Neural progenitor cell (in vitro differentiated cells): ENCODE measurements at places on chromosomes 6 and 20.

DNA sequence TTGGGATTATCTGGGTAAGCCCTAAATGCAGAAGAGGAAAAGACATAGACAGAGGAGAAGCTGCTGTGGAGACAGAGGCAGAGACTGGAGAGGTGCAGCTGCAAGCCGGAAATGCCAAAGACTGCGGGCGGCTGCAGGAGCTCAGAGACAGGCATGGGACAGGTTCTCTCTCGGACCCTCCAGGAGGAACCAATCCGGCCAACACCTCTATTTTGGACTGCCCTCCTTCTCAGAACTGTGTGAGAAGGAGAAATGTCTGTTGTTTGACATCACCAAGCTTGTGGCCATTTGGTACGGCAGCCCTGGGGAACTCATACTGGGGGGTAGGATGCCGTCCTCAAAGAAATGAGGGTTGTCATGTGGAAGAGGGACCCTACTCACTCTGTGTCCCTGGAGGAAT, 95.0 kb downstream of the DHX35 start:
- no peak overlapping the region for H3K4me3 ChIP-seq
- no peaks in the 10 kb centered on the region for H3K36me3 ChIP-seq
- H3K27ac ChIP-seq = no peak overlapping the region

- peaks cover 13% of the 10 kb centered on the region for H3K4me1 ChIP-seq
- H3K27ac ChIP-seq = no peak overlapping the region
- no peak overlapping the region for H3K4me3 ChIP-seq
These were observed 13.1 kb downstream of the CD2AP start for GRCh38 chr6:47490676-47491075.

GRCh38 chr6:28940294-28940857, 16.6 kb upstream of the TRIM27 start:
- no peak overlapping the region for H3K27ac ChIP-seq
- no peaks in the 10 kb centered on the region for H3K36me3 ChIP-seq
- H3K4me3 ChIP-seq = peak overlapping the region; percentile 77
- peaks cover 4% of the 10 kb centered on the region for H3K4me1 ChIP-seq
- H3K27me3 ChIP-seq = no peaks in the 10 kb centered on the region

GRCh38 chr6:158321960-158322359, 9.7 kb downstream of the TULP4 start:
- no peaks in the 10 kb centered on the region for H3K36me3 ChIP-seq
- no peaks in the 10 kb centered on the region for H3K27me3 ChIP-seq

- no peak overlapping the region for H3K4me3 ChIP-seq
- no peaks in the 10 kb centered on the region for H3K4me1 ChIP-seq
- no peak for DNase-seq
- no peak overlapping the region for H3K27ac ChIP-seq
- no peaks in the 10 kb centered on the region for H3K27me3 ChIP-seq
- no peaks in the 10 kb centered on the region for H3K36me3 ChIP-seq
These were observed 174.4 kb upstream of the KCNK16 start for GRCh38 chr6:39496915-39497314.

- H3K4me1 ChIP-seq = no peaks in the 10 kb centered on the region
- no peak for DNase-seq
- no peaks in the 10 kb centered on the region for H3K27me3 ChIP-seq
These were observed 136.5 kb downstream of the AGPAT4 start for GRCh38 chr6:161137320-161137719.
